CD4-positive, alpha-beta T cell (primary cell): ENCODE measurements at places on chromosomes 7 and 10.

- no peak for DNase-seq
Measured at GRCh38 chr7:27158436-27159265, 2.2 kb upstream of the HOXA7 start.

DNA sequence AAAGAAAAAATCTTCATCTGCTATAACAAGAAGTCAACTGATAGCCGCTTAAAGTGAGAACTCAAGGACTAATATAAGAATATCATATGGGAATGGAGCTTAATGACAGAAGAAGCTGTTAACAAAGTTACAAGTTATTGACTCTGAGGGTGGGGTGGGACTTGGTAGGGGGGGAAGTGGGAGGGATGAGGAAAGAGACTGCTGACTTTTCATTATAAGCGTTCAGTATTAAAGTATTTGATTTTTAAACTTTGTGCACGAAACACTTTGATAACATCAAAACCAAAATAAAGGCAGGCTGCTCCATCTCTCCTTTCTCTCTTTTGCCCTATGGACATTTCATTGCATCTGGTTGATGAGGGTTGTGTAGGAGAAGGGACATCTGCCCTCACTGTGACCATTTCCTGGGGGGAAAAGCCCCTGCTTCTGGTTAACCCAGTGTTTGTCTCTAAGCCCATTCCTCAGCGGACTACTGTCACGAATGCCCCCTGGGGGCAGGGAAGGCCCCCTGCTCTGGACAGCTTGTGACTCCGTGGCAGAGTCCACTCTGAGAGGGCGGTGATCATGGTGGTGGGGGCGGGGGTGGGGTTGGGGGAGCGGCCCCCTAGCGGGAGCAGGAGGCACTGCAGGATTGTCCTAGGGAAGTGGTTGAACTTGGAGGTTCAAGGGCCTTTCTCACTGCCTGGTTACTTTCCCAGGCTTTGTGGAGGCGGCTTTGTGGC is 17.4 kb downstream of the SLC13A4 start:
- no peak for DNase-seq

- no peak for DNase-seq
Measured at GRCh38 chr7:30928254-30928872, 16.7 kb downstream of the AQP1 start.

GRCh38 chr10:129694691-129695243 is 227.7 kb downstream of the MGMT start:
- DNase-seq: no peak

DNA sequence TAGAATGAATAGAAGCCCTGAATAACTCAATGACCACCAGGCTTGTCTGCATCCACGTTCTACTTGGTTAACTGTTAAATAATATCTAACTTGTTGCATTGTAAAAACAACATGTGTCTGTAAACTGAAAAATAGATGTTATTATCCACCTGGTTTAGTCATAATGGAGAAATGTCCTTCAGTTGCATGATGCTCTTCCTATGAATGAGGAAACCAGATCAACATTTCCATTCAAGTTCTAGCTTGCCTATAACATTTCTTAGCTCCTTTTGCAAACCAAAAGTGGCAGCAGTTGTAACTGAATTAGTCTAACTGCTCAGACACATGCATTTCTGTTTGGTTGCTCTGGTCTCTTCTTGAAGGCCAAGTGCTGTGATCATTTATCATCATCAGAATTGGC is 62.9 kb upstream of the BET1 start:
- DNase-seq: no peak

- no peak for DNase-seq
Measured at GRCh38 chr7:134891696-134892678, 94.3 kb upstream of the AGBL3 start.

DNA sequence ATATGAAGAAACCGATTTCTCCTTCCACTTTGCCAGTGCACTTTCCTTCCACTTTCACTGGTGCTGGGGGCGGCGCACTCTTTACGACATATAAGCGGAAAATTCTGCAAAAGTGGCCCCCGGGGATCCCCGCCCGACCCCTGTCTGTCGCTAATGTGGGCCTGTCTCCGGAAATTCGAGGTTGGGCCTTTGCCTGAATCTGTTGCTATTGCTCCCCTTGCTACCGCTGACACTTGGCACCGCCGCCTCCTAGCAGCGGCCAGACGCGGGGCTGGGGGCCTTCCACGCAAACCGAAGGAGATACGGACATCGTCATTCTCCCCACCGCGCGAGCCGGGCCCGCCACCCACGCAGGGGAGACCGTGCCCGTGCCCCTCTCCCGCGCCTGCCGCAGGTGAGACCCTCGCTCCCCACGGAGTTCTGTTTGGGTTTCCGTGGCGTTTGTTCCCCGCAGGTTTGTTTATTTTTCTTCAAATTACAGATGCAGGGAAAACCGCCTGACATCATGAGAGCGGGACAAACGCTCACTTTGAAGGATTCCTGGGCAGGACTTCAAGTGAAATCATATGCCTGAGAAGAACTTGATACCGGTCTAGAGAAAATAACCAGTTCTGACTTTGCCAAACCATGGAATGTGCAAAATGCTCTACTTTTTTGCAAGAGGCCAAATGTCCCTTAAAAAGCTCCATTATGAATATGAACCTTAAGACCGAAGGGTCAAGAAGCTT is 5.0 kb downstream of the TWIST1 start:
- no peak for DNase-seq

GRCh38 chr7:5827755-5828154 is 46.3 kb upstream of the RNF216 start:
- DNase-seq: peak; percentile 33

- no peak for DNase-seq
Measured at GRCh38 chr10:128633864-128634540, 507.8 kb upstream of the MKI67 start.

DNA sequence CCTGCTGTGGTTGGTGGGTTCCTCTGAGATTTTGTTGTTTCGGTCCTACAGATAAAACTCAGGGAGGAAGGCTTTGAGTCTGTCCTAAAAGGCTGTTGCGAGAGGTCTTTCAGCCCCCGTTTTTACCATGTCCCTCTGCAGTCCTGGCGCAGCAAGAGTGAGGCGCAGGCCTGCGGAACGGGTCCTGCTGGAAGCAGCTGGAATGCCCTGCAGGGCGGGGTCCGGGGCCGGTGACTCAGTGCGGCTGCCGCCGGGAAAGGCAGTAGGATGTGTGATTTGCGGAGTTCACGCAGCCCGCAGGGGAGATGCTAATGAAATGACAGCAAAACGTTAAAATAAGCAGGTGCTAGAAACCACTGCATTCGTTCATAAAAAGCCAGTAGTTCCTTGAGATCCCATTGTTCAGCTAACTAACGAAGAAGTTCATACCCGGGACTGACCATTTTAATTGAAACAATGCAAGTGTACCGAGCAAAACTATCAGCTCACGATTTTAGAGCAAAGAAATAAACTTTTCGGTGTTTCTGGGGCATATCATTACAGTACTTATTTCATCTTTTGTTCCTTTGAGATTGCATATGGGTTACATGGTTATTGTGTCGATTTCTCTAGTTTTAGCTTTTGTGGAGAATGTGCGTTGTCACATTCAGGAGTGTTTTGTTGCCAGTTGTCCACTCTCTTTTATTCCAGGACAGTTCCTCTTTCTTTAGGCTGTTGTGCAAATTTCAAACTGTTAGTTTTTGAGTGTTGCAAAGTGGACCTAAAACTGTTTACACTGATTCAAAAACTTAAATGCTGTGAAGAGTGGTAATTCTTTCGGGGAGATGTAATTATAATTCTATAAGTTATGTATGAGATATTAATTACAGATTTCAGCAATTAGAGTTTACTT is 783 bp downstream of the ANLN start:
- DNase-seq: peak; percentile 9

GRCh38 chr10:29615195-29615594 is 19.6 kb downstream of the SVIL start:
- no peak for DNase-seq

DNA sequence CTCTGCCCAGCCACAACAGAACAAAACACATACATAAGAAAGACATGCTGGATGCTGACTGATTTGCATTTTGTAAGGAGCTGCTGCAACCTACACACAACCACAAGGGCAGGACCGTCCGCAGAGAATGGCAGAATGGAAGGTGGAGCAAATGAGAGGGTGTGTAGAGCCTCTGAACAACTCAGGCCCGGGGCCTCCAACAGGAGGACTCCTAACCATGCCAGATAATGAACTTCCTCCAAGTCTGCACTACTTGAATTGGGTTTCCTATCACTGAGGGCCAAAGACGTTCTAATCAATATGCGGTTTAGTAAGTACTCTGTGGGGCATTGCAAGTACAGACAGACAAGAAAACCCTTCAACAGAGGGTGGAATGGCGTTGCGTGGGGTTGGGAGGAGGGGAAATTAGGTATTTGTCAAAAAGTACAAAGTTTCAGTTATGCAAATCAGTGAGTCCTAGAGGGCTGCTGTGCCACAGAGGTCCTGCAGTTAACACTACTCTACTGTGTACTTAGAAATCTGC is 14.6 kb downstream of the VOPP1 start:
- DNase-seq: no peak

- no peak for DNase-seq
Measured at GRCh38 chr10:91799612-91799975, 1.4 kb downstream of the TNKS2 start.

- no peak for DNase-seq
Measured at GRCh38 chr10:11625019-11625735, 13.7 kb upstream of the USP6NL start.

- DNase-seq: peak; percentile 50
Measured at GRCh38 chr10:110834629-110835301, 37.0 kb upstream of the PDCD4 start.

DNA sequence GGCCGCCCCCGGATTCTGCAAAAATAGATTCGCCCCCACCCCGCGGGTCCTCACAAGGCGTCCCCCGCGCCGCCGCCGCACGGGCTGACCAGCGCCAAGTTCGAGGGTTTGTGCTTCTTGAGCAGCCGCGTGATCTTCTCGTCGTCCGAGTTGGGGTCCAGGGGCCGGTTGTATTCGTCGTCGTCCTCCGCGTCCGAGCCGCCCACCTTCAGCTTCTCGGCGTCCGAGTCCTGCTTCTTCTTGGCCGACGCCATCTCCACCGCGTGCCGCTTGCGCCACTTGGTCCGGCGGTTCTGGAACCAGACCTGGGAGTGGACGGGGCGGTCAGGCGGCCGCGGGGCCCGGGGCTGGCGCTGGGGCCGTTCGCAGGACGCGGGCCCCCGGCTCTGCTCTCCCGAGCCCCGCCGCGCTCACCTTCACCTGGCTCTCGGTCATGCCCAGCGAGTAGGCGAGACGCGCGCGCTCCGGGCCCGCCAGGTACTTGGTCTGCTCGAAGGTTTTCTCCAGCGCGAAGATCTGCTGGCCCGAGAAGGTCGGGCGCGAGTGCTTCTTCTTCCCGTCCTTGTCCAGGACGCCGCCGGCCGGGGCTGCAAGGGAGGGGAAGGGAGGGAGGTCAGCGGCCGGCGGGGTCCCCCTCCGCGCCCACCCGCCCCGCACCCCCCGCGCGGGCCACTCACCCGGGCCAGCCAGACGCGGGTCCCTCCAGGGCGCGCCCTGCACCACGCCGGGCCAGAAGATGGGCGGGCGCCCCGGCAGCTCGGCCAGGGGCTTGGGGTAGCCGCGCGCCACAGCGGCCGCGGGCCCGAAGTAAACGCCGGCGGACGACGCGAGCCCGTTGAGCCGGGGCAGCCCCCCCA is 853 bp downstream of the NKX6-2 start:
- DNase-seq: no peak

GRCh38 chr10:1070919-1071318 is 14.7 kb downstream of the WDR37 start:
- DNase-seq: no peak

- DNase-seq: no peak
Measured at GRCh38 chr7:103887853-103888602, 101.4 kb downstream of the RELN start.

GRCh38 chr7:6028563-6028962 is 2.6 kb upstream of the ANKRD61 start:
- no peak for DNase-seq

- DNase-seq: no peak
Measured at GRCh38 chr7:26460351-26461085, 168.9 kb downstream of the SNX10 start.

GRCh38 chr10:49803988-49804387 is 41.9 kb upstream of the OGDHL start:
- DNase-seq: no peak
